Hindlimb muscle (tissue), 1 donor: ENCODE measurements at places on chromosomes 13 and 19.

- DNase-seq, result no peak
Observed at GRCh38 chr19:56105090-56105701, 15.9 kb downstream of the ZNF787 start.

DNA sequence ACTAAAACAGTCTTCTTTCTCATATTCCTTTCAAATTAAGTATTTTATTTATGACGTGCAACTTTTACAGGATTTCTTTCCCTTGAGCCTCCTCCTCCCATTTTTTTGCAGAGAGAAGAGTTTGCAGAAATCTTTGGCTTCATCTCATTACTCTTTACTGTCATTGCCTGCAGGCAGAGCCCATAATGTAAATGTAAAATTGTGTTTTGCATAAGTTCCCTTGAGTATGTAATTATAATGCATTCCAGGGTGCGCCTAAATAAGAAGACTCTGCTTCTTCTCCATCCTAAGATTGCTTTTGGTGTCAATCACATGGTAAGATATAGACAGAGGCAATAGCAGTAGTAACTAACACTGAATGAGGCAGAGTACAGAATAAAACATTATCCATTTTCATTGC is 23.0 kb downstream of the MIR17HG start:
- no peak for DNase-seq

DNA sequence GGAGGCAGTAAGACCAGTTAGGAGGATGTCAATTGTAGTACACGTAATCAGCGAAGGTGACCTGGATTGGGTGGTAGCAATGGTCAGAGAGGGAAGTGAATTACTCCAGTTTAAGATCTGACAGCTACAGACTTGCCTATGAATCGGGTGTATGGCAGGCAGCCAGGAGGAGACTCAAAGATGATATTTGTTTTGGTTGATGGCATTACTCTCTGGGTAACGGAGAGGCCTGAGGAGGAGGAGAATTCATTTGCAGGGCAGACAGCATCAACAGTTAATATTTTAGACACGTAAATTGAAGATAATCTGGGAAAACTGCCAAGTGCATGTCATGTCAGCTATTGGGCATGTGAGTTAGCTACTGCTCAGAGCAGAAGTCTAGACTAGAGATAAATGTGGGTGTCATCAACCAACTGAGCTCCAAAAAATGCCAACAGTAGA is 109.2 kb downstream of the SGCG start:
- DNase-seq, result no peak

GRCh38 chr13:23350009-23350408 is 83.5 kb downstream of the SACS start:
- DNase-seq, result no peak
